ENCODE measurements at places on chromosomes 1 and 21.

DNA sequence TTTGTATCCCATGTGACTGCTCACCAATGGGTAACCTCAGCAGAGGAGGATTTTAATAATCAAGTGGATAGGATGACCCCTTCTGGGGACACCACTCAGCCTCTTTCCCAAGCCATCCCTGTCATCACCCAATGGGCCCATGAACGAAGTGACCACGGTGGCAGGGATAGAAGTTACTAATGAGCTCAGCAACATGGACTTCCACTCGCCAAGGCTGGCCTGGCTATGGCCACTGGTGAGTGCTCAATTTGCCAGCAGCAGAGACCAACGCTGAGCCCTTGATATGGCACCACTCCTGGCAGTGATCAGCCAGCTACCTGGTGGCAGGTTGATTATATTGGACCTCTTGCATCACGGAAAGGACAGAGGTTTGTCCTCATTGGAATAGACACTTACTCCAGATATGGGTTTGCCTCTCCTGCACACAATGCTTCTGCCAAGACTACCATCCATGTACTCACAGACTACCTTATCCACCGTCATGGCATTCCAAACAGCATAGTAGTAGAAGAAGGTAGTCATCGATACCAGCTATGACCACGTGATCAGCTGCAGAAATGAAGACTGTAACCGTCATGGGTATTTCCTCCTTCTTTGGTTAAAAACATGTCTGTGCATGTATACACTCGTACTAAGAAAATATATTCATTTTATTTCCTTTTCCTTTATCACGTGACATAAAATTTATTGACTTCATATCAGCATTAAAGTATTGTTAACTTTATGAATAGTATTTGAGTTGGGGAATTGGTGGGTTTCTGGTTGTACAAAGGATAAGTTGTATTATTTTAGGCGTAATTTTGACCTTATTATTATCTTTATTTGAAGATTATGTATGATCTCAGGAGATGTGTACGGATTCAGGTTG, 562.6 kb downstream of the PTPRU start:
- DNase-seq: no peak

DNA sequence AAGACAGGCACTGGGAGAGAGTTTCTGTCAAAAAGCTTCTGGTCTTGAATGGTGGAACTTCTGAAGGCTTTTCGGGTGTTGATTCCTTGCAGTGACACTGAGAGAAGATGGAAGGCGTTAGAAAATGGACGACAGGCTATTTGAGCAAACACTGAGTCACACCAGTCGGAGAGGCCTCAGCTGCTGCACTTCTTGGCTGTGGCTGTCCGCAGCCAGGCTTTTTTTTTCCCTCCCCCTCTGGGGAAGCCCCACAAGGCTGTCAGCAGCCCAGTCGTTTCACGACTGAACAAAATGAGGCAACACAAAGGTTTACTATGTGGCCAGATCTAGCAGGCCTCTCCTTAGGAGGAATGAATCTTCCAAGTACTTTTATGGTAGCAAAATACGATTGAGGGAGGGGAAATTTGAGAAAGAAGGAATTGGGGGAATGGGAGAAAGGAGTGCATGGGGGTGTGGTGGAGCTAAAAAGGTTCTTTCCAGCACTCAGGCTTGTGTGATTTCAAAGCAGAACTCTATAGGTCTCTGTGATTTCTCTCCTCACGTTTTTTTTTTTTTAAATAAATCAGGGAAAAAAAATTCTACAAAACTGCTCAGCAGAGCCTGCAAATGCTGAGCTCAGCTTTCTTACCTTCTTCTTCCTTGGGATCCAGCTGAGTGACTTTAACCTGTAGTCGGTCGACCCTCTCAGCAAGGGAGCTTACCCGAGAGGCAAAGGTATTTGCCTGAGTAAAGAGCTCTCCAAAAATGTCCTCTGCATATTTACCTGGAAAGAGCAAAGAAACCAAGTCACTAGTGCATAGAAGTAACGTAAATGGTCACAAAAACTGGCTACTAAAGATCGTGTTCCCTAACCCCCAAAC, 26.1 kb downstream of the GPR3 start:
- peak; percentile 30 for DNase-seq

GRCh38 chr1:83017701-83018100, 981.2 kb downstream of the TTLL7 start:
- DNase-seq: no peak

DNA sequence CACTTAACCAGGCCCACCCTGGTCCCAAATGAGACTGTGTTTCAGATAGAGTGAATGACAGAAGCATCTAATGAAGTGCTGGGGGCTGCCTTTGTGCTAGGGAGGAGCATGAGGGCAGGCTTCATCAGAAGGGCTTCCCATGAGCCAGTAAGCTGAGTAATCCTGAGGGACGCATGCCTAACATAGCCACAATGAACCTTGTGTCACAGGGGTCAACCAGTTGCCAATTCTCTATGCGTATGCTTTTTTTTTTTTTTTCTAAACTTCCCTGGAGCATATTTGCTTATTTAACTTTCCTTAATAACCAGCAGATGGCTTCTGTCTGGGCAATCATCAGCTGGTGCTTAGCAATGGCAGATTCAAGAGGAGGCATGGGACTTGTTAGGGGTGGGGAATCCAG, 25.5 kb upstream of the CYP2J2 start:
- no peak for DNase-seq

- DNase-seq: no peak
These were observed 362.2 kb upstream of the LYPLAL1 start for GRCh38 chr1:218811497-218811896.

DNA sequence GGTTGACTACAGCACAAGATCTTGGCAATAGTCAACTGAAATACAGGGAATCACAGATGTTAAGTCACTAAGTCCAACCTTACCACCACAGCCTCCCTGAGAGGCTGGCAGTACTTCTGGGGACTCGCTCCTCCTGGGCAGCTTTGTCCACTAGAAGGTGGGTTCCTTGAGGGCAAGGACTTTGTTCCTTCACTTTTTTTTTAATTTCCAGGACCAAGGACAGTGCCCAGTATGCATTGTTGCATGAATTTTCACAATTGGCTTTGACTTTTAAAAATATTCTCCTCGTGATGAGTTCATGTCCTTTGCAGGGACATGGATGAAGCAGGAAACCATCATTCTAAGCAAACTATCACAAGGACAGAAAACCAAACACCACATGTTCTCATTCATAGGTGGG, 96.7 kb upstream of the IGSF21 start:
- no peak for DNase-seq

GRCh38 chr1:185808631-185809030, 74.4 kb downstream of the HMCN1 start:
- DNase-seq: no peak

DNA sequence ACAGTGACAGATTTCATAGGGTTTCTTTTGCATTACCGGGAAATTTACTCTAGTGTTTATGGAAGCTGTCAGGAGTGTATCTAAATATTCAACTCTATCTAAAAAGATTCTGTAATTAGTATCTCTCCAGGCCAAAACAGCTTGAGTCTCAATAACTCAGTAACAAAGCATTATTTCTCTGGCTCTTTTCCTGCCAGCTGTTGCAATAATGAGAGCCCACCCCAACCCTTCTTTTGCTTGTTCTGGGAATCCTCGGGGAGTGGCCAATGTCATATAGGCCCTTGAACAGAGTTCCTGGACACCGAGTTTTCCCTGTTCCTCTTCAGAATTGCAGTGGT, 120.1 kb upstream of the SGIP1 start:
- DNase-seq: no peak

DNA sequence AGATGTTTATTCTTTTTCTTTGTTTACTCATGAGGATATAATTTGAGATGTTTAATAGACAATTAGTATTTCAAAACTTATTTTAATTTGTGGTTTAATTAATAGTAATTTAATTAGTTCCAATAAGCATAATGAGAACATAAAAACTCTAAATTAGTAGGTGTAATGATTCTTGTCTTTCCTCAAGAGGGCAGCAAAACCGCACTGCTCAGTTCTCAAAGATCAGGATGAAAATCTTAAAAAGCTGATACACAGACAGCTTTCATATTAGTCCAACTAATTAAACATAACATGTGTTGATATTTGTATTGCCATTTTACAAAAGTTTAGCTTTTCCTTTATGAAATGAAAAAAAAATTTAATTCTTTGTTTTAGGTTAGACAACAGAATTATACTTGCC, 106.7 kb upstream of the C21orf91 start:
- no peak for DNase-seq

DNA sequence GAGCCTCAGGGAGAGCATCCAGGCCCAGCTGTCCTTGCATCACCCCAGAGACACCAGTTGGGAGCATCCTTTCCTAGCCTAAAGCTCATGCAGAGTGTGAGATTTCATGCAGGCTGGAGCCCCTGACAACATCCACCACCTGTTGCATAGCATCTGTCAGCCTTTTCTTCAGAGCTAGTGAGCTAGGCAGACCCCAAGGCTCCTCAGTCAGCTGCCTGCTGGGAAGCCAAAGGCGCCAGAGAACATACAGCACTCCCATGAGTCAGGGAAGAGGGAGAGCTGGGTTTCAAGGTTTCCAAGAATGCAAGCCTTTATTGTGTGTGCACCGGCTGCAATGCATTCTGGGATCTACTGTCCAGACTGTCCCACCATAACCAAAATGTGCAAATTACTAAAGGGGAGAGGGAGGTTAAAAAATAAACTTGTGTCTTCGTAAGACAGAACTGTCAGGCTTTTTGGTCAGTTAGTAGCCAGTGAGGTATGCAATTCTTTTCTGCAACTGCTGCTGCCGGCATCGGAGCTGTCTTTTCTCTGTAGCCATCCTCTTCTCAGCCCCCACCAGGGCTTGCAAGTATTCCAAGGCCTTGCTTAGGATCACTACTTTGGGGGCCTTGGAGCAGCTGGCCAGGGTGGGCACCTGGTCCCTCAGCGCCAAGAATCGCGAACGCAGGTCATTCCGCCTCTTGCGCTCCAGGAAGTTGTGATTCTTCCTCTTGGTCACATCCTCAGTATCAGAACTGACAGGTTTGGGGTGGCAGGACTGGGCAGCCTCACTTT, 4.6 kb downstream of the MYCL start:
- DNase-seq: no peak

- DNase-seq: no peak
These were observed 44.2 kb downstream of the KLHL20 start for GRCh38 chr1:173758980-173759379.

DNA sequence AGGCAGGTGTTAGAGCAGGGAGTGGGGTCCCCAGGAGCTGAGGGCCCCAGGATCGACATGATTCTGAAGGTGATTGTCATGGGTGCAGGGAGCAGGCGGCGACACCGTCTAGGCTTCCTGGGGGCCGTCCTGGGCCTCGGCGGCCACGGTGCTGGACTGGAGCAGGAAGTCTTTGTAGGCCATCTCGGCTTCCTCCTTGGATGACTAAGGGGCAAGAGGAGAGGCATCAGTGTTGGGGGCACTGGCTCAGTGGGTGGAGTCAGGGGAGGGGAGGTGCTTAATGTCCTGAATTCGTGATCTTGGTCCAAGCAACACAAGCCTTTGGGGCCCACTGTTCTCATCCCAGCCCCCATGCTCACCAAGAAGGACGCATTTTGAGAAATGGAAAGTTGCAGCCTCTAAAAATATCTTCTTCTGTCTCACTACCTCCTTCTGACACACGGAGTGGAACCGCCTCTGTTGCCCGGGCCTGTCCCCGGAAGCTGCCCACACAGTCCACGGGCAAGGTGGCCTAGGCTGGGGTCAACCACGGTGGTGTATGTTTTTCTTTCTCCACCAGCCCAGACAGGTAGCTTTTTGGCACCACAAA, 8.6 kb upstream of the FCMR start:
- DNase-seq: no peak

Measured in activated CD4-positive, alpha-beta T cell treated with anti-CD3 and anti-CD28 coated beads, Interleukin-2, amount 50 U/mL, for 4 hours (primary cell).